Pancreas (tissue), 10 donors: ENCODE measurements at places on chromosomes 16 and 17. TPM values are rescaled to one million over a fixed set of nuclear protein-coding genes. Genes with fewer than 3 reads are reported as not detected.
A peak's percentile ranks its signal among the peaks of the same experiment; 100 is the strongest.

DNA sequence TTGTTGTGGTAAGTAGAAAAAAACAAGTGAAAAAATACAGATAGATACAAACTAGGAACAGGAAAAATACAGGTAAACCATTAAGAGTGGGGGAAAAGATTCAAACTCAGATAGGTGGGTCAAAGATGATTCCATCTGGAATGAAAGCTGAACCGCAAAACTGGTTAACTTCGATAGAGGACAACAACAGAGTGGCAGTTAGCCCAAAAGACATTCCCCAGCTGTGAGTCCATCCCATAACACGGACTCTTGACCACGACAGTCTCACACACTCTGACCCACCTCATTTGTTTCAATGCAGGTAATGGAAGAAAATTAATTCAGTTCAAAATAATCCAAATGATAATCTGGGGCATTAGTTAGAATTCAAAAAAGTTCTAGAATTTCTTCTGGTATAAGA is 13.5 kb downstream of the ELAC2 start:
- no peak for DNase-seq

DNA sequence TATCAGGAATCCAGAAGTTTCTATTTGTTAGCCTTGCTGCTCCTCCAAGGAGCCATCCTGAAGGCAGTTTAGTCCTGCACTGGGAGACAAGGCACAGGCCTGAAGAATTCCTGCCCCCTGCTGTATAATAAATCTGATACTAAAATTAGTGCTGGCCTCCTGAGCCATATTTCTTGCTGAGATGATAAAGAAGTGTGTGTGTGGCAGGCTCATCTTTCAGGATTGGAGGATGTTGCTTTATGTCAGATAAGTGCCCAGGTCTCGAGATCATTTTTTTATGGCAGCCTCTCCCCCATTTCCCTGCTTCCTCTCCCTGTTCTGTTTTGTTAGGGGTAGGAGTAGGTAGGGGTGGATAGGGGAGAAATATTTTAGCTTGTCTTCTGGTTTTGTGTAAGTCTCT is 26.0 kb downstream of the MSI2 start:
- no peak for DNase-seq

- DNase-seq: no peak
Measured at GRCh38 chr16:88071908-88072307, 120.7 kb downstream of the BANP start.

The ARHGAP23 gene
- 5.6 TPM for total RNA-seq

DNA sequence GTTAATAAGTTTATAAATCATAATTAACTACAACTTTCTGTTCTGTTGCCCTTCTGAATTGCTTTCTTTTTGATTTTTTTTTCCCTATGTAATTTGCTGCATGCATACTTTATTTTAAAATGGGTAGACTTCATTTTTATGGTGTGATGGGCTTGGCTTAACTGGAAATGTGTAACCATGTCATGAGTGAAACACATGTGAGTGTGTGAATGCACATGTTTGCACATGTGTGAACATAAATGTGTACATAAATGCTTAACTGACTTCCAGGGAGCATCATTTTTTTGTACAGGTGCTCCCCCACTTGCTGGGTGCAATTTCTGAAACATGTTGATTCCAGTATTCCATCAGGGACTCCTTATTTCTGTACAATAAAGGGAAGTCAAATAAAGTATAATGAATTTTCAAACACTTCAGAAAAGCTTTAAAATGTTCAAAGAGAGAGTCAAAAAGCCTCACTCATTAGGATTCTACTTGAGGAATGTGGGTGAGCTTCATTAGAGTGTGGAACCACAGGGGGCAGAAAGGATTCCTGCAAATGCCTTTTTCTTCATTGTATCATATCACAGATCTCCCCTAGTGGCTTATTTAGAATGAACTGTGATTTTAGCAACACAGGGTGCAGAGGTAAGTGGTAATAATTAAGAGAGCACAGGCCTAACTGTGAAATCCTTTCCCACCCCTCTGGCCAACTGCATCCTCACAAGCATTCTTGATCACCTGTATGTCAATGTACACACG is 31.7 kb upstream of the CDH11 start:
- DNase-seq: no peak

- DNase-seq: no peak
Measured at GRCh38 chr17:79658811-79659207, 48.0 kb upstream of the RBFOX3 start.

The KLHL10 gene
- not detected for total RNA-seq

DNA sequence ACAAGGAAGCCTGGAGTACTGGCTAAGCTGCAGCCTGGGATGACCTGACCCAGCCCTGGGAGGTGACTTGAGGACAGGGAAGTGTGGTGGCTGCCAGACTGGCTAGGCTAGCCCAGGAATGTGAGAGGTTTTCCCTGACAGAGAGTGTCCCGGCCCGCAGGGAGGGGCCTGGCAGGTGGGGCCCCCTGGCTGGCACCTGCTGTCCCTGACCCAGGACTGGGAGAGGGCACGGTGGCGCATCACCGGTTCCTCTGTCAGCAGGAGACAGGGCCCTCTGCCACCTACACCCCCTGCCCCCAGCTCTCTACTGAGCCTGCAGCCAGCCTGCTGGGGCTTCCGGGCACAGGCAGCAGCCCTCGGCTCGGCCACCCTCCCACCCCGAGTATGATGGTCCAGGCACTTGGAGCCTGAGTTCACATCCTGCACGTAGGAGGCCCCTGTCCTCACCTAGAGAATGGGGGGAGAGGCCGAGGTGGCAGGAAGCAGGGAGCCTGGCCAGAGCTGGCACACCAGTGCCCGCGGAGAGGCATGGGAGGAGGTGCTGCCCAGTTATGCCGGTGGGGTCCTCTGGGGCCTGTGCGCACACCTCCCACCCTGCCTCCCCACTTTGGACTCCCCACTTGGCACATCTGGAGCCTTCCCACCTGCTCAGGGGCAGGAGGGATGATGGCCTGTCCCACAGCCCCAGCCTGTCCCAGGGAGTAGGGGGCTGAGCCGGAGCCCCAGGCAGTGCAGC is 528 bp downstream of the PRSS27 start:
- DNase-seq: no peak

DNA sequence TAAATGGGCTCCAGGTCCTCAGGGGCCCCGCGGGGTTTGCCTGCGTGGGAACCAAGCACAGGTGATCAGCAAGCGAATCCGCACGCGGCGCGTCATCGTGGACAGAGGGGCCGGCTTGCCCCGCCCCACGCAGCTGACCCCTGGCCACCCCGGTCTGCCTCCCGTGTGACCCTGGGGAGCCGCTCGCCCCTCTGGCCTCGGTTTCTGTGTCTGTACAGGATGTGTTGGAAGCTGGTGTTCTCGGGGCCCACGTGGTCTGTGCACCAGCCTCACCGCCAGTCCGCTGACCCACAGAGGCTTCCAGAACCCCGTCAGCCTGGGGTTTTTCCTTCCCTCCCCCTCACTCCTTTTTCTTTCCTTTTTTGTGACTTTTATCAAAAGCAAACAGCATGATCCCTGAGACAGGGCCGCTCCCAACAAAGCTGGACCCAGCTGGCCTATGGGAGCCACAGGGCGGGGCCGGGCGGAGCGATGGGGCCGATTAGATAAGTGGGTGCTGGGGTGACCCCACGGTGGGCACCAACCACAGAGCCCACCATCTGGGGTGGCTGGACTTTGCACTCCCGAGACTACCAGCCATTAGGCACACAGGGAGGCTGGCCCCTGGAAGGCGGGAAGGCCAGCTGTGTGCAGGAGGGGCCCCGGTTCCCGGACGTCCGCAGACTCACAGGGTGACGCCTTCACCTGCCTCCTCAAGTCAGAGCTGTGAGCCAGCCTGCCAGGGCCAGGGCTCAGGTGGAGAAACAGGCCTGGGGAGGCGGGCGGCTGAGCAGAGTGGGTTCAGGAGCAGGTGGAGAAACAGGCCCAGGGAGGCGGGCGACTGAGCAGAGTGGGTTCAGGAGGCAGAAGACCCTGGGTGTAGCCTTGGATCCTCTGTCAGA is 56.0 kb downstream of the ZFPM1 start:
- peak; percentile 87 for DNase-seq

DNA sequence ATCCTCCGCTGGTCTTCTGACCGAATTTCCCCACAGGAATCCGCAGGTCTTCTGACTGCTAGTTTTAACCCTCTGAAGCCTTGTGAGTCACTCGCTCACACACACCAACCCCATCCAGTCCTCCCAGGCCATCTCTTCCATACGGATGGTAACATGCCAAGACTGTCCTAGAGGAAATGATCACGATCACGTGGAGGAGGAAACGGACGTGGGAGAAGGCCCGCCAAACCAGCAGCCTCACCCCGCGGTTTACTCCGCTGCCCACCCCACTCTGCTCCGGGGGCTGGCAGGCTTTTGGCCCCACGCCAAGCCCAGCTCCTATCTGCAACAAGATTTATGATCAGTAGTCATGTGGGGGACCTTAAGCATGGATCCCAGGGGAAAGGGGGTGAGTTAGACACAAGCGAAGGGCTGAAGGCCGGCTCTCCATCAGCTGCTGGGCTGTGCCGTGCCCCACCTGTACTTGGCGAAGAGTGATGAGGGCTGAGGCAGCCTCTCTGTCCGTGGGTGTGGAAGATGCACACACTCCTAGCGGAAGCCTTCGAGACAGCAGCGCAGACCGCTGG is 1.5 kb upstream of the FAAP100 start:
- DNase-seq: peak; percentile 75

GRCh38 chr17:76597156-76598003 is 11.7 kb upstream of the ST6GALNAC2 start:
- DNase-seq: no peak

DNA sequence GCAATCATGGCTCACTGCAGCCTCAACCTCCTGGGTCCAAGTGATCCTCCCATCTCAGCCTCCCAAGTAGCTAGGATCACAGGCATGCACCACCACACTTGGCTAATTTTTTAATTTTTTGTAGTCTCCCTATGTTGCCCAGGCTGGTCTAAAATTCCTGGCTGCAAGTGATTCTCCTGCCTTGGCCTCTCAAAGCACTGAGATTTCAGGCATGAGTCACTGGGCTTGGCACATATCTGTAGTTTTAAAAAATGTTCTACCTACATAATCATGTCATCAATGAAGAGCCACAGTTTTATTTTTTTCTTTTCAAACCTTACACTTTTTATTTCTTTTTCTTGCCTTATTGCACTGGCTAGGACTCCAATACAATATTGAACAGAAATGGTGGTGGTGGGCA is 33.1 kb upstream of the COL1A1 start:
- DNase-seq: no peak

DNA sequence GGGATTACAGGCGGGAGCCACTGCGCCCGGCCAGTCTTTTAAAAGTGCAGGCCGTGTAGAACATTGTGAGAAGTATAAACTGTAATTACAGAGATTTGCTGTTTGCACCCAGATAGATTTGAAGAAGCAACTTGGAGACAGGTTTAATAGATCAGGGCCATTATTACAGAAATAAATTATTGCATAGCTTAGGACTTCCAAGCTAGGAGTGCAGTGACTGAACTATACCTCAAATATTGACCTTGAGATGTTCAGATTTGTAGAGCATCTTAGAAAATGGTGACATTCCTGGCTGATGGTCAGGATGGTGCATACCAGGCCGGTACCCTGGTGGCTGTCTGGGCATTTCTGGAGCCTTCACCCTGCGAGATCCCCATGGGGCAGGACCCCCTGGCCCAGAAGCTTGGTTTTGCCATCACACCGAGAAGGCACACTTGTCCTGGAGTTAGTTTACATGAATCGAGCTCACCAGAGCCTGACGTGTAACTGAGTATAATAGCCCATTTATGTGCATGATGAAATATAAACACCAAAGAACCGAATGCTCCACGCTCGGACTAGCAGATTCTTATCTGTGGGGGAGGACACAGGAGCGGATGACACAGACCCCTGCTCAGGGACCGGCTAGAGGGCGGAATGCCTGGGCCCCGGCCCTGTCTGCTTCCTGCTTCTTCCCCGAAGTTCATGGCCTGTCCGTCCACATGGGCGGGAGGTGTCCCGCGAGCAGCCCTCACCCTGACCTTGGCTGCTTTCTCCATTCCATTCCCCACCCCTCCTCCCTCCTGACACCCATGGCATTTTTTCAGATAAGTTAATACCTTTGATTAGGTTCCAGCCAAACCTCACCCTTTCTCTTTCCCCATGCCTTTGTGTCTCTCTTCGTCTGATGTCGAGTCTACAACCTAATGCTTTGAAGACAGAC is 32.1 kb downstream of the CCDC40 start:
- peak; percentile 45 for DNase-seq

- no peak for DNase-seq
Measured at GRCh38 chr16:17835118-17835876, 364.5 kb upstream of the XYLT1 start.

The GP1BA gene
- total RNA-seq: 0.06 TPM

The HOXB7 gene
- total RNA-seq: 0.94 TPM

GRCh38 chr17:38628441-38628840 is 22.7 kb upstream of the SRCIN1 start:
- peak; percentile 39 for DNase-seq

DNA sequence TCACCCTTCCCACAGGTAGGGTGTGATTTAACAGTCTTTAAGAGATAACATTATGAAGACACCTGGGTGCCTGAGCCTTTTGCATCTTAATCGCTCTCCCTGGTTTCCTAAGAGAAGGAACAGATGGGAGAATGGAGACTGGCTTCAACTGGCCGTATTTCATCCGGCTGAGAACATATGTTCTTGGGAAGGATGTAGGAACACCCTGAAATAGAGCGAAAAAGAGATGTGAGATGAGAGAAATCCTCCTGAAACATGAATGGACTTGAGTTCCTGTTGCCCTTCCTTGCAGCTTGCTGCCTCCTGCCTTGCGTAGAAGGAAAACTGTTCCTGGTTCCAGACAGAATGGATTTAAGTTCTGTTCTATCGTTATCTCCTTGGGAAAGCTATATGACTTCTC is 385.4 kb upstream of the RBFOX1 start:
- no peak for DNase-seq

The SLFN11 gene
- total RNA-seq: 4.9 TPM

GRCh38 chr17:69269131-69269998 is 40.7 kb upstream of the ABCA10 start:
- no peak for DNase-seq

The SSTR5 gene
- 0.19 TPM for total RNA-seq

- DNase-seq: no peak
Measured at GRCh38 chr17:8698162-8698971, 46.3 kb downstream of the CCDC42 start.

DNA sequence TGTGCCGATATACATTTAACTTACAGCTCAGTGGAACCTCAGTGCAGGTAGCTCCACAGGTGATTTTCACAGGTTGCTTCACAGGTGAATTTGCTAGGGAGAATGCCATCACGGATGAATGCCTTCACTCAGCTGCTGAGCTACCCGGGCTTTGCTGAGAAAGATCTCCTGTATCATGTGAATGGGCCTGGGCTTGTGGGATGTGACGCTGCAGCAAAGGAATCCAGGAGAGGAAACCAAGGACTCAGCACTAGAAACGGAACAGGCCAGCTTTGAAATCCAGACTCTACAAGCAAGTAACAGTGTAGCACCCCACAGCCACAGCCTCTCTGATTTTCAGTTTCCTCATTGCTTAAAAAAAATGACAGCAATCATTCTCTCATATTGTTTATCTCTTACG is 271.4 kb upstream of the MAF start:
- no peak for DNase-seq
